ENCODE measurements at places on chromosomes 7 and 10. TPM values are rescaled to one million over a fixed set of nuclear protein-coding genes. Genes with fewer than 3 reads are reported as not detected.

The LIPK gene
- polyA plus RNA-seq: not detected

The CDC123 gene
- polyA plus RNA-seq: 80.7 TPM

The ATG9B gene
- 0.72 TPM for polyA plus RNA-seq

The CHCHD1 gene
- 30.6 TPM for polyA plus RNA-seq

The RINT1 gene
- 21.5 TPM for polyA plus RNA-seq

The ASB15 gene
- 7.3 TPM for polyA plus RNA-seq

- no peak for DNase-seq
Observed at GRCh38 chr7:94056796-94057207, 52.6 kb upstream of the BET1 start.

- no peak for DNase-seq
Observed at GRCh38 chr7:130529417-130529816, 37.5 kb downstream of the MEST start.

- DNase-seq: no peak
Observed at GRCh38 chr10:102007796-102008195, 48.2 kb downstream of the ARMH3 start.

- no peak for DNase-seq
Observed at GRCh38 chr7:104973227-104973626, 40.8 kb upstream of the KMT2E start.

- no peak for DNase-seq
Observed at GRCh38 chr10:60413306-60414012, 23.8 kb upstream of the ANK3 start.

All from hindlimb muscle (tissue), 1 donor.